IPS-NIHi11 (cell line): ENCODE measurements at places on chromosomes 2 and 18.

DNA sequence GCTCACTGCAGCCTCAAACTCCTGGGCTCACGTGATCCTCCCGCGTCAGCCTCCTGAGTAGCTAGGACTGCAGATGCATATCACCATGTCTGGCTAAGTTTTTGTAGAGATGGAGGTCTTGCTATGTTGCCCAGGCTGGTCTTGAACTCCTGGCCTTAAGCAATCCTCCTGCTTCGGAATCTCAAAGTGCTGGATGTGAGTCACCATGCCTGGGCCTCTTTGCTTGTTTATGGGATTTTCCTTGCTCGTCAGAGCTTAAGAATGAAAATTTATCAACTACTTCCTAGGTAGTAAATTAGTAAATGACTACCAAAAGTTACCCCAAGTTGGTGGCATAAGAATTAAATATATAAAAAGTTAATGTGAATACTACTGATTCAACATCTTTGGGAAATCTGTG, 51.0 kb downstream of the ACTR3 start:
- no peak for DNase-seq

GRCh38 chr2:181307203-181307991, 149.8 kb upstream of the ITGA4 start:
- DNase-seq, result no peak

- DNase-seq, result peak; percentile 77
These were observed 5.8 kb downstream of the SLC14A2 start for GRCh38 chr18:45621061-45621511.

GRCh38 chr2:208489687-208490086, 83.1 kb downstream of the PTH2R start:
- no peak for DNase-seq

DNA sequence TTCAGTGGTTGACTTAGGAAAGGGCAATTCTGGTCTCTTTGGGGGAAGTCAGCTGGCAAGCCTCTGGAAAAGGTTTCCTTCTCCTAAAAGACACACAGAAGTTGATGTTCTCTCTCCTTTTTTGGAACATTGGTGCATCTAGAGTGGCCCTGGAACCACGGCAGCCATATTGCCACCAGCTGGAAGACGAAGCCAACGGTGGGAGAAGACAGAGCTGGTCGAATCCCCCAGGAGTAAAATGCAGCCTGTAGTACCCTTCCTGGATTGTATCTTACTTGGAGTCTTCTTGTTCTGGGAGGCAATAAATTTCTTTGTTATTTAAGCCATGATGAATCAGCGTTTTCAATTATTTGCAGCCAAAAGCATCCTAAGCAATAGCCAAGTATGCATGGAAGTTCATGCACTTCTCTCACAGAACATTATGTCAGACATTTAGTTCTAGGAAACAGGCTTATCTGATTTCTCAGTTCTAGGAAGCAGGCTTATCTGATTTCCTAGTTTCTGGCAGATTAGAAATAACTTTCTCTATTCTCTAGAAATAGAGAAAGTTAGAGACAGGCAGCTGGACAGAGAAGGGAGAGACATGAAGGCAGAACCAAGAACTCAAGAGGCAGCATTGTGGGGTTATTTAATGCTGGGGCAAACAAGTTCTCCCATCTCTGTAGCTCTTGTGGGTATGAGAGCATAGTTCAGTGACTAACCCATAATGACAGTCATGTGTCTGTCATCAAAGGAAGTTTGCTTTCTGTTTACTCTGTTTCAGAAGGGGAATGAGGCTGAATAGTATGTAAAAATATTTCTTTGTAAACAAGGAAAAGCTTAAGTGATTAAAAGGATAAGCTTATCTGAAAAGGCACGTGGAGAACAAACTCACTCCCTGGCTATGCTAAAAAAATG, 40.5 kb upstream of the NABP1 start:
- no peak for DNase-seq

DNA sequence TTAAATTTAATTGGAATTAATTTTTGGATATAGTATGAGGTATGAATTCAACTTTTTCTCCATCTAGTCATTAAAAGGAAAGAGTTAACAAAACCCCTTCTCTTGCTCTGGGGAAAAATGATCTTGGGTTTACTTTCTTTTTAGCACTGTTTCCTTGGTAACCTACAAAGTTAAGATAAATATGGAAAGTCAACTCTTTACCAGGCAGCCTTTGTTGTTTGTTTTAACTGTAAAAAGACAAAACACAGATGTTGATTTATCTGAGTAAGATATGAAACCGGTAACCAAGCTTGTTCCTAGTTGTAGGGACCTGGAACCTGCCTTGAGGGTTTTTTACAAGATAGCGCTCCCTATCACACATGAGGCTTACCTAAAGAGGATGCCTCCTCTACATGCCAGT, 10.1 kb upstream of the SANBR start:
- DNase-seq, result no peak

GRCh38 chr2:188235364-188235763, 56.3 kb upstream of the GULP1 start:
- no peak for DNase-seq
